Type B pancreatic cell (in vitro differentiated cells): ENCODE measurements at places on chromosomes 12 and 14.

GRCh38 chr14:59240356-59240755 lies 51.9 kb downstream of the DAAM1 start:
- H3K4me1 ChIP-seq = peaks cover 24% of the 10 kb centered on the region
- H3K27ac ChIP-seq = no peak overlapping the region
- no peak overlapping the region for H3K4me3 ChIP-seq
- peaks cover 3% of the 10 kb centered on the region for H3K36me3 ChIP-seq
- no peaks in the 10 kb centered on the region for H3K27me3 ChIP-seq

GRCh38 chr14:72783741-72784140 lies 110.2 kb downstream of the DPF3 start:
- no peaks in the 10 kb centered on the region for H3K27me3 ChIP-seq
- H3K36me3 ChIP-seq = peaks cover 5% of the 10 kb centered on the region
- no peak overlapping the region for H3K4me3 ChIP-seq
- peaks cover 8% of the 10 kb centered on the region for H3K4me1 ChIP-seq
- H3K27ac ChIP-seq = no peak overlapping the region

GRCh38 chr12:125129179-125129571 lies 63.9 kb downstream of the AACS start:
- no peaks in the 10 kb centered on the region for H3K27me3 ChIP-seq
- no peak overlapping the region for H3K4me3 ChIP-seq
- no peak for DNase-seq
- no peak overlapping the region for H3K27ac ChIP-seq
- peaks cover 18% of the 10 kb centered on the region for H3K36me3 ChIP-seq
- no peaks in the 10 kb centered on the region for H3K4me1 ChIP-seq

- no peak for DNase-seq
- H3K27ac ChIP-seq = no peak overlapping the region
- no peaks in the 10 kb centered on the region for H3K27me3 ChIP-seq
- peaks cover 1% of the 10 kb centered on the region for H3K36me3 ChIP-seq
Observed at GRCh38 chr12:32490801-32491200, 91.4 kb downstream of the FGD4 start.

GRCh38 chr12:54201001-54201794 lies 12.4 kb upstream of the SMUG1 start:
- peak overlapping the region; percentile 54 for H3K4me3 ChIP-seq
- H3K27me3 ChIP-seq = peaks cover 32% of the 10 kb centered on the region
- no peak overlapping the region for H3K27ac ChIP-seq
- DNase-seq = peak; percentile 85
- H3K4me1 ChIP-seq = peaks cover 26% of the 10 kb centered on the region

DNA sequence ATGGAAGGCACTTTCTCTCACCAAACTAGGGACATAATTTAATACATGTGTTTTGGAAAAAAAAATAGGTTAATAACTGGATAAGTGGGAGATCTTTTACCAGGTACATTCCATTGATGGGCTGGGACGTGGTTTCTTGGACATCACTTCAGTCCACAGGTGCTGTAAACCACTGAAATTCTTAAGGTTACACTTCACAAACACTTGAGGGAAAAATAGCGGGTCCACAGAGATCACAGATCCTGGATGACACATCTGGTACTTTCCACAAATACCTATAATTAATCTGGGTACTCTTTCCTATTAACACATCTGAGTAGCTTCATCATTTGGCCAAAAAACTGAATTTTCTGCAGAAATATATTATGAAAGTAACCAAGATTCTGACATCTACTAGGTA lies 85.0 kb downstream of the POLR3B start:
- H3K4me1 ChIP-seq = peaks cover 19% of the 10 kb centered on the region
- no peak overlapping the region for H3K27ac ChIP-seq
- H3K4me3 ChIP-seq = no peak overlapping the region
- no peak for DNase-seq
- no peaks in the 10 kb centered on the region for H3K27me3 ChIP-seq
- peaks cover 18% of the 10 kb centered on the region for H3K36me3 ChIP-seq

GRCh38 chr12:16281157-16281556 lies 3.7 kb upstream of the SLC15A5 start:
- no peak overlapping the region for H3K4me3 ChIP-seq
- H3K27me3 ChIP-seq = peaks cover 4% of the 10 kb centered on the region
- H3K4me1 ChIP-seq = no peaks in the 10 kb centered on the region
- no peak for DNase-seq
- H3K36me3 ChIP-seq = no peaks in the 10 kb centered on the region

- no peak overlapping the region for H3K4me3 ChIP-seq
- peaks cover 10% of the 10 kb centered on the region for H3K27me3 ChIP-seq
- no peak for DNase-seq
- no peaks in the 10 kb centered on the region for H3K4me1 ChIP-seq
- no peak overlapping the region for H3K27ac ChIP-seq
Observed at GRCh38 chr12:8501720-8502119, 11.6 kb upstream of the CLEC4D start.

GRCh38 chr12:79143803-79144202 lies 279.2 kb downstream of the SYT1 start:
- H3K36me3 ChIP-seq = no peaks in the 10 kb centered on the region
- H3K4me1 ChIP-seq = peaks cover 12% of the 10 kb centered on the region
- no peak overlapping the region for H3K27ac ChIP-seq
- H3K27me3 ChIP-seq = no peaks in the 10 kb centered on the region
- no peak for DNase-seq
- H3K4me3 ChIP-seq = no peak overlapping the region

DNA sequence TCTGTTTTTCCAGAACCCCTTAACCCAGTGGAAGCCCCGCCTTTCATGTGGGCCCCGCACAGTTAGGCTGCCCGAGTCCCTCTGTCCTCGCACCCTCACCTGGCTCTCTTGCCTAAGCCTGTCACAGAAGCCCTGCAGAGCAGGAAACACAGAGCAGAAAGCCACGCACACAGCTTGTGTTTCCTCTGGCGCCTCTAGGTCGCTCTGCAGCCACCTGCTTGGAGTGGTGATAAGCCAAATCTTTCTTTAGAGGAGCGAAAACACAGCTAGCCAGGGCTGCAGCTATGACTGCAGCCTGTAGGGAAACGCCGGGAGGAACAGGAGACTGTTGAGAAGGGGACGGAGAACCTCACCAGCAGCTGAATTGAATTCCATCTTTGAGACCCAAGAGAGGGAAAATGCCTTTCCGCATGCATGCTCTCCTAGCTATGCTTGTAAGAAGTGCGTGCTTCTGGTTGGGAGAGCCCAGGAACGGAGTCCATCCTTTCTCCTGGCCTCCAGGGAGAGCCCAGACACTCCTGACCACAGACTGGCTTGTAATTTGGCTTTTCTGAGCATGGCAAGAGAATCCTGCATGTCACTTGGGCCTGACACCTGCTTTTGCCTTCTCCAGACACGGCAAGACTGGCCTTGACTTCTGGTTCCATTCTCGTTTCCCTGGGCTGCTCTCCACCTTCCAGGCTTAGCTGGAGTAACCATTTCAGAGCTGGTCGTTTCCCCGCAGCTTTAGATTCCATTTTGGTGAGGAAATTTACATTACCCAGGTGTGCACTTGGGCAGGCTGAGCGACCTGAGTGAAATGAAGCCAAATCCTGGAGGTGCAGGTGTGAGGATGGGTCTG lies 301.6 kb downstream of the CACNA1C start:
- H3K4me3 ChIP-seq = peak overlapping the region; percentile 11
- H3K36me3 ChIP-seq = peaks cover 5% of the 10 kb centered on the region
- peaks cover 22% of the 10 kb centered on the region for H3K27me3 ChIP-seq
